Activated CD4-positive, alpha-beta memory T cell treated with anti-CD3 and anti-CD28 coated beads for 36 hours (primary cell): ENCODE measurements at places on chromosomes 6 and 20. TPM values are rescaled to one million over a fixed set of nuclear protein-coding genes. Genes with fewer than 3 reads are reported as not detected.

GRCh38 chr6:6384520-6384919 lies 64.1 kb upstream of the F13A1 start:
- DNase-seq: no peak
- H3K36me3 ChIP-seq: no peaks in the 10 kb centered on the region
- no peak overlapping the region for H3K27ac ChIP-seq
- no peak overlapping the region for H3K4me3 ChIP-seq

DNA sequence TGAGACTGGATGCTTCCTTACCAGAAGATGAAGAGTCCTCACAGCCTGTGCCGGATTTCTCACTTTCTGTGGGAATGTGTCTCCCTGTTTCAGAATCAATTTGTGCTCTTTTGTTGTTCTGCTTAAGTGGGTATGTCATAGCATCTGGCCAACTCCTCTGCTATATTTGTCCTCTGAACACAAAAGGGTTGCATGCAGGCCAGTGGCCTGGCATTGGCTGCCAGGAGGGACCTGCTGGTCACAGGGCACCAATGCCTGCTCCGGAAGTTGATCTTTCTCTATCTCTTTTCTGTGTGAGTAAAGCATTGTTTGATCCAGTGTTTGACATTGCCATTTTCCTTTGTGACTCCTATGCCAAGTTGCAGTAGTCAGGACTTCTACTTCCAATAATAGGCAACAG lies 47.8 kb downstream of the JARID2 start:
- H3K27me3 ChIP-seq: no peaks in the 10 kb centered on the region
- H3K4me1 ChIP-seq: peaks cover 76% of the 10 kb centered on the region

DNA sequence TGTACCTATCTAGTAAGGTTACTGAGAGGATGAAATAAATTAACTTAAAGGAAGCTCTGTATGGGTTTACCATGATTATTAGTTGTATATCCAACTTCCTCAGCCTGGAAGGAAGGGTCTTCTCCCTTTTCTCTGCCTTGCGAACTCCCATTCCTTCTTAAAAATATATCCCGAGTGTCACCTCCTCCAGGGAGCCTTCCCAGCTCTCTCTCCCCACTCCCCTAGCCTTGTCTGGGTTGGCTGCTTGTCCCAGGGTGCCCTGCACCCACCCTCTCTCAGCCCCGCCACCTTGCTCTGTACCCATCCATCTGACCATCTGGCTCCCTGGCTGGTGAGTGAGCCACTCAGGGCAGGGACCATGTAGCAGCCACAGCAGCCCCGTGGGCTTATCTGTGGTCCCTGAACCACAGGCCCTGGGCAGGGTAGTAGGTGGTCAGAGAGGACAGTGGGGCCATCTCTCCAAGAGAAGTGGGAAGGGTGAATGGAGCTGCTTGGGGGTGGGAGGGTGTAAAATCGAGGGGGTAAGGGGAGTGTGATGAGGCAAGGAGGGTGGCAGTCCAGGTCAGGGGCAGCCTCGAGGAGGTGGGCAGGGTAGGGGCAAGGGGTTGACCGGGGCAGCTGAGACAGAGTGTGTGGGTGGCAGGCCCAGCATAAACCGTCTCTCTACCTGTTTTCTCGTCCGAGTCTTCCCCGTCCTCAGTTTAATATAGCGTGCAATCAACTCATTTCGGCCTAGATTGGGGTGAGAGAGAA lies 12.8 kb downstream of the TEAD3 start:
- DNase-seq: no peak
- H3K27ac ChIP-seq: no peak overlapping the region
- H3K36me3 ChIP-seq: no peaks in the 10 kb centered on the region
- peaks cover 5% of the 10 kb centered on the region for H3K4me1 ChIP-seq

GRCh38 chr6:105872249-105872648 lies 213.9 kb upstream of the PRDM1 start:
- H3K36me3 ChIP-seq: no peaks in the 10 kb centered on the region
- H3K27ac ChIP-seq: no peak overlapping the region
- no peak for DNase-seq
- peaks cover 26% of the 10 kb centered on the region for H3K27me3 ChIP-seq

The HSPA1L gene
- total RNA-seq: 2.0 TPM

The ZFP57 gene
- not detected for total RNA-seq

The ASIP gene
- not detected for total RNA-seq

The TCFL5 gene
- 5.0 TPM for total RNA-seq
